HCT116 (cell line): ENCODE measurements at places on chromosomes 11 and 22.
A peak's percentile ranks its signal among the peaks of the same experiment; 100 is the strongest.

DNA sequence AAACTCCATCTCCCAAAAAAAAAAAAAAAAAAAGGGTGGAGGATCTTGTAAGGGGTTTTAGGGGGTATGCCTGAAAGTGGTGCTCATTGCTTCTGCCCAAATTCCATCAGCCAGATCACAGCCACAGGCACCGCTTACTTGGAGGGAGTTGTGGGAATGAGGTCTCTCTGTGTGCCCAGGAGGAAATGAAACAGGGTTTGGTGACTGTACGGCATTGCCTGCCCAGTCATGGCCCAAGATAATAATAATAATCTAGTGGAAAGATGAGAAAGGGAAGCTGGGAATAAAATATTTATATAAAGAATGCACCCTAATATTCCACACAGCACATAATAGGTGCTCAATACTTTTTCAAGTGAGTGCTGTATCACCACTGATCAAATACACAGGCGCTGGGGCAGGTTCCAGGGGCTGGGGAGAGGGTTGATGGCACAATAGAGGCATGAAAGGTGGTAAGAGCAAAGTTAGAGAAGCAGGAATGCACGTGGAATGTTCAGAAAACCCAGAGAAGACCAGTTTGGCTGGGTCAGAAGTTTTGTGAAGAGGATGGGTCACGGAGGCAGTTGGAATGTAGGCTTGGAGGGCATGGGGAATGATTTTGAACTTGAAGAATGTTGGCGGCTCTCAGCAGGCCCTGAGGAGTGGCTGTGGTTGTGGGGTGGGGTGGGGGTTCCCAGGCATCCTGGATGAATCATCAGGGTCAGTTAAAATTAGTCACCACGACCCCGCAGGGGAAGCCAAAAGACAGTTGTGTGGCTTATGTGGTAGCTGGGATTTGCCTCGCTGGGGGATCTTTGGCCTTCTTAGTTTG is 12.5 kb upstream of the MB start:
- peak; percentile 87 for DNase-seq

DNA sequence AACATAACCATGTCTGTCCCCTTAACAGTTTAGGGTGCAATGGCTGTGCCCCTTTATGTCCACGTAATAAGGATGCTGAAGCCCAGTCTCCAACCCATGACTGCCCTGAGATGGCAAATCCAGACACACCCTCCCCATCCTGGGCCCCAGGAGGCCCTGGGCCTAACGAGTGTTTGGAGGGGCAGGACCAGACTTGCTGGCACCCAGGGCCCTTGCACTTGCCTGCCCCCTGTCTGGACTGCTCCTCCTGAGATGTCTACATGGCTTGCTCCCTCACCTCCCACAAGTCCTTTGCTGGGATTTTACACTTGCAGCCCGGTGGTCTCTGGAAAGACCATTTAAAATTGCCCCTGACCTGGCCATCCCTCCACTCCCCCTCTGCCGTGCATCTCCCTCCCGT is 132.2 kb upstream of the NECTIN1 start:
- DNase-seq: no peak

DNA sequence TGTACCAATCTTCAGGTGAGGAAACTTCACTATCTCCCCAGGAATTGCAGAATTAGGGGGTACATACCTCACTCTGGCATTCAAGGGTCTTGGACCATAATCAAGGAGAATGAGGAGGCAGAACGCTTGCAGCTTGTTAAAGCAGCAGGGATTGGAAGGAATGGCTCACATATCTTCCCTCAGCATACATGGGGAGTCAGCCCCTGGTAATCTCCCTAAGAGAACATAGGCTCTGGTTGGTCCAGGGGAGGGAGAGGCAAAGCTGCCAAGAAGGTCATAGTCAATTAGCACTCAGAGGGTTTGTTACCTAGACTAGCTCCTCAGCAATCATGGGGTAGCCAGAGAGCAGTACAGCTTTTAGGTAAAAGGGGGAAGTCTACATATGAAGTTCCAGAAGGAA is 256.8 kb downstream of the INSC start:
- DNase-seq: no peak

GRCh38 chr11:72584293-72584938 is 89.8 kb downstream of the PDE2A start:
- DNase-seq: no peak

GRCh38 chr11:27555264-27555663 is 48.7 kb upstream of the LIN7C start:
- no peak for DNase-seq

DNA sequence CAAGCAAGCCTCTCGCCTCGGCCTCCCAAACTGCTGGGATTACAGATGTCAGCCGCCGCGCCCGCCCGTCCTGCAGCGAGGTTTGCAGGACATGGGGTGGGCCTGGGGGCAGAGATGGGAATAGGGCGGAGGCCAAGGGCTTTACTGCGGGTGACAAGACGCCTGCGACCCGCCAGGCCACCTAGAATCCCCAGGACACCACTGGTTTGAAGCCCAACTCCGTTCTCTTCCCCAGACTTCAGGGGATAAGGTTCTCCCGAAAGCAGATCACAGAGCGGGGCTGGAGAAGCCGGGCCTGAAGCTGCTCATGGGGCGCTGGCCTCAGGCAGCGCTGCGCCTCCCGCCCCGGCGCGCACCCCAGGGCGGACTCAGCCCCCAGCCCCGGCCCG is 354 bp downstream of the POLR2L start:
- DNase-seq: no peak

DNA sequence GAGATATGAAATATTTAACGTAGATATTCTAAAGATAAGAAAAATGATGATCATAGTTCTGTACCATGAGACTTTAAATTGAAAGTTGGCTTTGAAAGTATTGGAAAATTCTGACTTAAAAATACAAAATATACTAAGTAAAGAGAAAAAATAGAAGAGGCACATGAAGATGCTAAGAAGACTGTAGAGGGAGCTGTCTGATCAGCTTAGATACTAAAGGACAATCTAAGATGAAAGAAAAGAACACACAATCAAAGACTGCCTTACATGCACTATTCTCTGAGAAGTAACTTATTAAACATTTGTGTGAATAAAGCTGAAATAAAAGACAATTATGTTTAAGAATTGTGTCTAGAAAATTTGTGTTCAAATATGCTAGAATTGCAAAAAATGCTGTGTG is 55.1 kb downstream of the RBMXL2 start:
- peak; percentile 8 for DNase-seq

GRCh38 chr11:74004759-74005615 is 3.9 kb downstream of the UCP3 start:
- DNase-seq: no peak

- DNase-seq: no peak
Measured at GRCh38 chr11:118442908-118443589, 6.8 kb downstream of the KMT2A start.

DNA sequence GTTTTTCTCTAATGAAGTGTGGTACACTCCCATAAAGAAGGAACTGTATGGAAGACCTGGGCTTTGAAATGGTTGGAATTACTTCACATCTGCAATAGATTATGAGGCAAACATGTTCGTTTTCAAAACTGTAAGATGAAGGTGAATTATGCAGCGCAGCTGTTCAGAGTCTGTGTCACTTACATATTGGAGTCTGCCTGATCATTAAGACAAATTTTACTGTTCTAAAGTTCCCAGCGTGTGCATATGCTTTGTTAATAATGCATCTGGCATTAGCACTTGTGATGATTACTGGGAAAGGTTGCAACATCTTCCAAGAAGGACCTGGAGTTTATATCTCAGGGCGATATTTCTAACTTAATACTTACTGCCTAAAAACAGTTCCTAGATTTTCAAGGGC is 255.2 kb upstream of the ZC3H12C start:
- DNase-seq: no peak
